ENCODE measurements at places on chromosomes 2 and 18. TPM values are rescaled to one million over a fixed set of nuclear protein-coding genes. Genes with fewer than 3 reads are reported as not detected.

GRCh38 chr2:20762945-20763683 is 59.8 kb downstream of the LDAH start:
- no peak for DNase-seq

DNA sequence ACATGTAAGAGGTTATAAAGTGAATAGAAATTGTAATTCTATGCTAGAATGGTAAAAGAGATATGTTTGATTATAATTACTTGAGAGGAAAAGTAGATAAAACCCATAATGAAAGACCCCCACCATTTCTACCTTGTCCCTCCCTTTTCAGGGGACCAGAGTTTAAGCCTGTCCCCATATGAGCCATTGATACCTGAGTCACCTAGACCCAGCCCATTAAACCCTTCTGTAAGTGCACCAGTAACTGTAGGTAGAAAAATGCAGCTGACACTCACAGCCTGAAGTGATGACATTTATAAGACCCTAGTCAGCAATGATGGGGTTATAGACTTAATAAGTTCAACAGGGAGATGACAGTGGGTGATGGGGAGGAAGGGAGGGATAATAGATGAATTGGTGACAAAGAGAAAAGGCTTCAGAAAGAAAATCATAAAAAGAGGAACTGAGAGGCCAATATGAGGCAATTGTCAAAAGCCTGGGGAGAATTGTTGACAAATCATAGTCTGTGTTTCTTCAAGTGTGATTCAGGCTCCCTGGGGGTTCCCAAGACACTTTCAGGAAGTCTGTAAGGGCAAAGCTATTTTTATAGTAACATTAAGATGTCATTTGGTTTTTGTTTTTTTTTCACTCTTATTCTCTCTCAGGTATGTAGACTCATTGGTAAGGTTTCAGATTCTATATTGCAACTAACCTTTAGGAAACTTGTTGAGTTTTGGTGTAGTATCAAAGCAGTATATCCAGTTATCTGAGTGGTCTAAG is 544.2 kb downstream of the SATB2 start:
- no peak for DNase-seq

- DNase-seq = no peak
These were observed 99.5 kb upstream of the NPAS2 start for GRCh38 chr2:100720445-100720844.

DNA sequence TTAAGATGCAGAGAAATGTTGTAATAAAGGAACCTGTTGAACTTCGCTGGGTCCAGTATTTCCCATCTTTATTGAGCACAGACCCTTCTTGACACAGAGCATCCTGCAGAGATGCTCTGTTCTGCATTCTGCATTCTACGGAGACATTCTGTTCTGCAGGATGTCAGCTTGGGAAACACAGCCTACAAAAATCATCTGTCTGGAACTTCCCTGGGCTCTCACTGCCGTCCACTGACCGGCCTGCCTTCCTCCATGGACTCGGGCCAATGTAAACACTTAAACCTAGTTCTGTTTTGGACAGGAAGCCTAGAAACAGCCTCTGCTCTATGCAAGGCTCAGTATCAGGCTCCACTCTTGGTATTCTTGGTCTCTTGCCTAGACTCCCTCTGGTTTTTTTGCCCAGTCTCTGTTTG is 90.0 kb upstream of the PPP1CB start:
- peak; percentile 68 for DNase-seq

DNA sequence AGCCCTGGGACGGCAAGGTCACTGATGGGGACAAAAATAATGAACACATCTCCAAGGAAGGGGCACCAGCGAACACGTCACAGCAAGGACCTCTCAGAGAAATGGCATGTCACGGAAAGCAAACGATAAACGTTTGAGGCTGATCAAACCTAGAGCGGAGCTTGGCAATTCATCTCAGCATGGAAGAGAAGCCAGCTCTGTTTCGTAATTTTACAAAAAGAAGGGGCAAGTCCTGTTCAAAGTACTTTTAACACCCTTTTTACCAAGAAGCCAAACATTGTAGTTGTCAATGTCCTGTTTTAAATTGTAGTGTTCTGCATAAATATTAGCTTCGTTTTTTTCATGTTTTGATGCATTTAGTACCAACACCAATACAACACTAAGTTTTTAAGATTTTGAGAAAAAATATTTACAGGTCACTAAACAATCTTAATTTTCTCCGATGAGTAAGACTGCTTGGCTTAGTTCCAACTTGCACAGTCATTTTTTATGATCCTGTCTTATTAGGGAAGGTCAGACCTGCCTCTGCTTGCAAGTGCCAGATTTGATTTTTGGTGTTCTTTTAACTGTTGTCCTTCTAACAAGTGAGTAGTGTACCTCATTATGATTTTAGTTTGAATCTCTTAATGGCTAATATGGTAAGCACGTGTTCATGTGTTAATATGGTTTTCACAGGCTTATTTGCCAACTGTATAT is 818.5 kb upstream of the SALL3 start:
- DNase-seq = no peak

DNA sequence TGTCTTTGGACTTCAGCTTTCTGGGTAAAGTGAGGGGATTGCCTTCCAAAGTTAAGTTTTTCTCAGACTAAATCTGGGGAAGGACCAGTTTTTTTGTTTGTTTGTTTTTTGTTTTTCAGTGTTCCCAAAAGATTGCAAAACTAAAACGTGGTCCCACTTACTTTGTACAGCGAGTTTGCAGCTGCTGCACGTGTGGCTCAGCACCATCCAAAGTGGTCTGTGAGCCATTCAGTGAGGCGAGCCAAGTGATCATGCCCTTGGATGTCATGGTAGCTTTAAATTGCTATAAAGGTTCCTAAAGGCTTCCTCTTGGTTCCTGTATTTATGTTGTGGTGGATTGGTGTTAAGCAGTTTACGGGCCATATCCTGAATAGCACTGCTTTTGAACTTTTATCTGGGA is 23.0 kb downstream of the TET3 start:
- DNase-seq = no peak

DNA sequence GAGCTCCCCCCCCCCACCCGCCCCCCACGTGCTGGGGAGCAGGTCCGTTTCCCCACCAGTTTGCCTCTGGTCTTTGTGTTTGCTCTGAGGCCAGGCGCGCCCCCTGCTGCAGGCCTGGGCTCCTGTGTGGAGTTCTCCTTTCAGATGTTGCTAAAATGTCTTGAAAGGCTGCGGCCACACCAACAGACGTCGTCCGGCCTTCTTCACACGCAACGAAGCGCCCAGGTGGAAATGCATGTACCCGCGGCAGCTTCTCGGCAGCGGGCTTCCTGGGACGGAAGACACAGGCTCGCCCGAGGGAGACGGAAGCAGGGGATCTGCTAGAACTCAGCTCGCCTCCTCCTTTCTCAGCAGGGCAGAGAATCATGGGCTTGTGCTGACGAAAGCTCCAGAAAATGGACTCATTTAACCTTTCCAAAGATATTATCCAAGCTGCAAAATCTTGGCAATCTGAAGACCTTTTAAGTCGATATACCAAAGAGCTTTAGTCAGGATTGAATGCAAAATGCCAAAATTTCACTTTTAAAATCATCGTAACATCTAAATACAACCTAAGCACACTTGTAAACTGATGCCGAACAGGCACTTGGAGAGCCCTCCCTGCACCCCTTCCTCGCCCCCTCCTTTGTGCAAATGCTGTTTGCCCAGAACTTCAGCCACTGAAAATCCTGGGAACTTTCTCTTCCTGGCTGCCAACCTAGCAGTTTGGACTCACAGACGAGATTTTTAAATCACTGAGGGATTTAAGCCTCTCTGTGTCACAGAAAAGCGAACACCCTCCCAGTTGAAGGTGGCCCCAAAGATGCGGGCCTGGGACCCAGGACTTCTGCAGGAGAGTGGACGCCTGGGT is 125.5 kb upstream of the ZNF516 start:
- DNase-seq = peak; percentile 73

DNA sequence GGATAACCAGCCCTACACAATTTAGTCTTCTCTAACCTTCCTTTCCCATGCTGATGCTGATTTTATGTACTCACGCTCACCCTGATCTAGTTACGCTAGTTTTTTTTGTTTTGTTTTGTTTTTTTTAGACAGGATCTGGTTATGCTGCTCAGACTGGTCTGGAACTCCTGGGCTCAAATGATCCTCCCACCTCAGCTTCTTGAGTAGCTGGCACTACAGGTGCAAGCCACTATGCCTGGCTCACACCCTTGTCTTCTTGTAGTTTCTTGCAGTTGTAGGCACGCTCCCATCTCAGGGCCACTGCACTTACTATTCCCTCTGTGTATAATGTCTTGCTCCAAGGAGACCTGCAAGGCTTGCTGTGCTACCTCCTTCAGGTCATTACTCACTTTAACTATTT is 6.2 kb downstream of the PELI1 start:
- DNase-seq = no peak

DNA sequence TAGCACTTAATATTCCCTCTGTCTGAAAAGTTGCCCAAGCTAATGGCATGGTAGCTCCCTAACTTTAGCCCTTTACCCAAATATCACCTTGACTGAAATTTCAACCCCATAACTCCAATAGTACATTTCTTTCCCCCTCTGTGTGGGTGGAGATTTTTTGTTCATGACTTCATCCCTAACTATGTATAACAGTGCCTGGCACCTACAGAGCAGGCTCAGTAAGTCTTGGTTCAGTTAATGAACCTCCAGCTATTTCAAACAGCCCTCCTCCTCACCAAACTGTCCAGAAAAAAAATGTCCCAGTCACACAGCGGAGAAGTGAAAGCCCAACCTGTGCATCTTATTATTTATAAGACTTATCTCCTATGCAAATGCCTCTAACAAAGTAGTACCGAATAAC is 18.6 kb downstream of the BUB1 start:
- DNase-seq = peak; percentile 9

- no peak for DNase-seq
These were observed 12.7 kb downstream of the CYTIP start for GRCh38 chr2:157431176-157431575.

GRCh38 chr2:158725441-158725891 is 69.7 kb upstream of the DAPL1 start:
- DNase-seq = no peak

DNA sequence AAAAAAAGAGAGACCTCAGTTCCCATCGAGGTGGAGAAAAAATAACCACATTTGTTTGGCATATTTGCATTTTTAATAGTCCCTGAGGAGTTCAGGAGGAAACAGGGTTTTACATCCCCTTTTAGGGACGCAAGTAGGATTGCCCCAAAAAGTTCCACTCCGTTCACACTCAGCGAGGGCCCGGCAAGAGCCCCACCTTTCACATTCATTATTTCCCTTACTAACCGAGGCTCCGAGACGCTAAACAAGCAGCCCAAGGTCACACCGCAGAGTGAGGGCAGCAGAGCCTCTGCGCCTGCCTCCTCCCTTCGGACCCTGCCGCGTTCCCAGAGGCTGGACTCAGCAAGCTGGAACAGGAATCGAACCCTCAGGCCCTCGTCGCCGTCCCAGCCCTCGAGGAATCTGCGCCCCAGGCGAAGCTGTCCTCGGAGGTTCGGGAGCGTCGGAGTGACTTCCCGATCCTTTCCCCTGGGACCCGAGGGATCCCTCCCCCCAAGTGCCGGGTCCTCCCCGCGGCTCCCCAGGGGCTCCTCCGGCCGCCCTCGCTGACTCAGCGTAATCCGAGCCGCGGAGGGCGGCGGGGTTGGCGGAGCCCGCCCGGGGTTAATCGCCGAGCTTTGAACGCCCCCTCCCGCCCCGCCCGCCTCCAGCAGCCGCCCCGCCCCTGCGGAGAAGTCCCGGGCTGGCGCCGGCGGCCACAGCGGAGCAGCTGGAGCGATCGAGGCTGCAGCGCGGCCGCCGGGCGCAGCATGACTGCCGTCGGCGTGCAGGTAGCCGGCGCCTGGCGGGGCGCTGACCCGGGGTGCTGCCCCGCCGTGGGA is at the start of gene TMEM37:
TMEM37 (plus strand) TSS at position 700 of the 821 bp plus-strand sequence; CDS start at position 750, 50 bp downstream.
- DNase-seq = peak; percentile 68

DNA sequence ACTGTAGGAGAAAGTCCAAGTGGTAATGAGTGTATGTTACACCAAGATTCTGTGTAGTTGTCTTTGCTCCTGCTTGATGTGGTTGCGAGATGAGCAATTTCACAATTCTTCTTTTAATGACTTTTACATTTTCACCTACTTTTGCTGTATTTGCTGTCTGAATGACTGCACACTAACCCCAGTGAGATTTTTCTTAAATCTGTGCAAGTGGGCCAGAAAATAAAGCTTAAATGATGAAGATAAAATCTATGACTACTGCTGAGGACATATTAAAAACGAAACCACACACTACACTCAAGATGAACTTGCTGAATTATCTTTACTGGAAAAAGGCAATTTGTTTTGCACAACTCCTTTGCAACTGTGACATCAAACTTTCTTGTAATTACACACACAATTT is 4.1 kb downstream of the LDAH start:
- no peak for DNase-seq

DNA sequence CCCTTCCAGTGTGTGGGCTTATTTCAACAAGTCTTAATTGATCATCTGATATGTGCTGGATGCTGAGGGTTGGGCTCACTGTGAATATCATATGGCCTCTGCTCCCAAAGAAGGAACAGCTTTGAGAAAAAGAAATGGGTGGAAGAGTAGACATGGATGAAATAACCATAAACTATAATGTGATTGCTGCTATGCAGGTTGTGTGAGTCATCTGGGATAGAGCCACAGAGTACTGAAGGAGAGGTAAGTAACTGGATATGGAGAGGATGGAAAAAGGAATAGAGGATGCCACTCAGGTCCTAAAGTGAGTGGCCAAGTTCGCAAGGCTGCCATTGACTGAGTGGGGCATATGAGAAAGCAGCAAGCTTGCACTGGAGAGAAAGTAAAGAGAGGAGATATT is 8.7 kb upstream of the DSG2 start:
- no peak for DNase-seq

ITGAV gene
- 146 TPM for total RNA-seq

DSEL gene
- 28.0 TPM for total RNA-seq

NDUFS1 gene
- total RNA-seq = 81.0 TPM

LINC00305 gene
- total RNA-seq = not detected
